ENCODE measurements at places on chromosomes 1 and 21.

DNA sequence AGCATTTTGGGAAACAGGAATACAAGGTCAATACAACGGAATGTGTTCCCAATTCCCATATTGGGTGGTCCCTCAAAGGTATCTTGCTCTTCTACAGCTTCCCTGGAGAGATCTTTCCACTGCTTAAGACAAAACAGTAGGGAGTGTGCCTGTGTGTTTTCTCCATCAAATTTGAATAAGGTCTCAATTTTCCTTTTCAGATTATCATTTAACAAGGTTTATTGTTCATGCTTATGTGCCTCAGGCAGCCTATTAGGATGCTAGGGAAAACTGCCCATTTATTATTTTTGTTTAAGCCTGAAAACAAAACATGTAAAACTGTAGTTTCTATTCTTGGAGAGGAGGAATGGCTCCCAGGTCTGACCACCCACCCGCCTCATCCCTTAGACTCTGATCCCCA is 622.7 kb downstream of the LMO4 start:
- DNase-seq, result no peak

DNA sequence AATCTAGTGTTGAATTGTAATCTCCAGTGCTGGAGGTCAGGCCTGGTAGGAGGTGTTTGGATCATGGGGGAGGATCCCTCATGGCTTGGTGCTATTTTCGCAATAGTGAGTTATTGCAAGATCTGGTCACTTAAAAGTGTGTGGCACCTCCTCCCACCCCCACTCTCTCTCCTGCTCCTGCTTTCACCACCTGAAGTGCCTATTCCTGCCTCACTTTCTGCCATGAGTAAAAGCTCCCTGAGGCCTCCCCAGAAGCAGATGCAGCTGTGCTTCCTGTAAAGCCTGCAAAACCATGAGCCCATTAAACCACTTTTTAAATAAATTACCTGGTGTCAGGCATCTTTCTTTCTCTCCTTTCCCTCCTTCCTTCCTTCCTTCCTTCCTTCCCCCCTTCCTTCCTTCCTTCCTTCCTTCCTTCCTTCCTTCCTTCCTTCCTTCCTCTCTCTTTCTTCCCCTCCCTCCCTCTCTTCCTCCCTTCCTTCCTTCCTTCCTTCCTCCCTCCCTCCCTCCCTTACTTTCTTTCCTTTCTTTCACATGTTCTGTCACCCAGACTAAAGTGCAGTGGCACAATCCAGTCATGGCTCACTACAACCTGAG is 172.4 kb downstream of the C1orf21 start:
- DNase-seq, result no peak

DNA sequence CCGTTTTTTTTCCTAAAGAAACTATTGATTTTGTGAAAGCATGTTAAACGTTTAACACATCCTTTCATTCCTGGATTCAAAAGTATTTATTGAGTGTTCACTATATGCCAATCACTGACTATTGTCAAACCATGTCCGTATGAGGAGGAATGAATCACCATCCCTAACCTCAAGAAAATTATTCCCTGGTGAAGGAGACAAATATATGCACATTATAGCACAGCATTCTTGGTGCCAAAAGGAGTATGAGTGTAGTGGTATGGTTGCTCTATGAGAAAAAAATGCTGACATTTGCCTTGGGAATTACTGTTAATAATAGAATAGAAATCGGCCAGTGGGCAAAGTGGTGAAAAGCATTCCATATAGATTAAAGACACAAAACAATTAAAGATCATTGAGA is 1390.1 kb downstream of the MRPL39 start:
- DNase-seq, result no peak

- DNase-seq, result no peak
Observed at GRCh38 chr1:184755226-184756065, 788 bp upstream of the EDEM3 start.

DNA sequence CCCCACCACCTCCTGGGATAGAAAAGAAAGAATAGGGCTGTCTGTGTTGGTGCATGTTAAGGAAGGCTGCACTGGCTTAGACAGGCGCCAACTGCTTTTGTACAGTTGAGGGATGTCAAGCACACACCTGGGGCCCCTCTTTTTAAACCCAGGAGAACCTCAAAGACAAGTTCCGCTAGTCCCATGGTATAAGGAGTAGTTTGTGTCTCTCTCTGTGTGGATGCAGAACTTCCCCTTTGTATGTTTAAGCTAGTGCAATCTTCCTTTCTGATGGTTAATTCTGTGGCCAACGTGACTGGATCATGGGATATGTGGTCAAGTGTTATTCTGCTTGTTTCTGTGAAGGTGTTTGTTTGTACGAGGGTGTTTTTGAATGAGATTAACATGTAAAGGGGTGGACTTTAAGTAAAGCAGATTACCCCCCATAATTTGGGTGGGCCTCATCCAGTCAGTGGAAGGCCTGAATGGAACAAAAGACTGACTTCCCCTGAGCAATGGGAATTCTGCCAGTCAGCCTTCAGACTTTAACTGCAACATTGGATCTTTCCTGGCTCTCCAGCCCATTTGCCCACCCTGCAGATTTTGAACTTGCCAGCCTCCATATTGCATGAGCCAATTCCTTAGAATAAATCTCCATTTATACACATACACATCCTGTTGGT is 9.5 kb upstream of the DUSP10 start:
- DNase-seq, result no peak

- DNase-seq, result no peak
Observed at GRCh38 chr1:50289495-50289894, 133.7 kb downstream of the DMRTA2 start.

GRCh38 chr21:15249285-15249993 is 184.6 kb upstream of the NRIP1 start:
- no peak for DNase-seq

GRCh38 chr1:201023517-201023902 is at the start of gene KIF21B:
TSS of gene KIF21B (minus strand) at chr1:201023714. CDS start at chr1:201023383, 331 bp downstream.
- DNase-seq, result peak; percentile 77

GRCh38 chr1:92310185-92310597 is 11.3 kb downstream of the RPAP2 start:
- DNase-seq, result no peak

DNA sequence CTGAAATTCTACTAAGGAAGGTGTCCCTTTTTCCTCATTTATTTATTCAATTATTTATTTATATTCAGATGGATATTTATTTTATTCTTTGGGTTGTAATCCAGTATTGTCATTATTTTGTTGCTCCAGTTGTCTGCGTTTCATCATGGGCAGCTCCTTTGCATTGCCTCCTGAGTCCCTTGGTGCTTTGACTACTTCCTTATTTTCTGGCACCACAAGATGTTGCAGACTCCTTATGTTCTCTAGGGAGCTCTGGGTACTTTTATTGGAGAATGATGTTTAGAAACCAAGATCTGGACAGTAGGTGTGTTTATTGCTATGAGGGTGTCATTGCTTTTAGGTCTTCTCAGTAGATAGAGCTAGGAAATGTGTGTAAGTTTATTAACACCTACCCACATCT is 59.9 kb upstream of the ERRFI1 start:
- no peak for DNase-seq

- peak; percentile 64 for DNase-seq
Observed at GRCh38 chr1:225813214-225813964, 3.5 kb downstream of the EPHX1 start.

DNA sequence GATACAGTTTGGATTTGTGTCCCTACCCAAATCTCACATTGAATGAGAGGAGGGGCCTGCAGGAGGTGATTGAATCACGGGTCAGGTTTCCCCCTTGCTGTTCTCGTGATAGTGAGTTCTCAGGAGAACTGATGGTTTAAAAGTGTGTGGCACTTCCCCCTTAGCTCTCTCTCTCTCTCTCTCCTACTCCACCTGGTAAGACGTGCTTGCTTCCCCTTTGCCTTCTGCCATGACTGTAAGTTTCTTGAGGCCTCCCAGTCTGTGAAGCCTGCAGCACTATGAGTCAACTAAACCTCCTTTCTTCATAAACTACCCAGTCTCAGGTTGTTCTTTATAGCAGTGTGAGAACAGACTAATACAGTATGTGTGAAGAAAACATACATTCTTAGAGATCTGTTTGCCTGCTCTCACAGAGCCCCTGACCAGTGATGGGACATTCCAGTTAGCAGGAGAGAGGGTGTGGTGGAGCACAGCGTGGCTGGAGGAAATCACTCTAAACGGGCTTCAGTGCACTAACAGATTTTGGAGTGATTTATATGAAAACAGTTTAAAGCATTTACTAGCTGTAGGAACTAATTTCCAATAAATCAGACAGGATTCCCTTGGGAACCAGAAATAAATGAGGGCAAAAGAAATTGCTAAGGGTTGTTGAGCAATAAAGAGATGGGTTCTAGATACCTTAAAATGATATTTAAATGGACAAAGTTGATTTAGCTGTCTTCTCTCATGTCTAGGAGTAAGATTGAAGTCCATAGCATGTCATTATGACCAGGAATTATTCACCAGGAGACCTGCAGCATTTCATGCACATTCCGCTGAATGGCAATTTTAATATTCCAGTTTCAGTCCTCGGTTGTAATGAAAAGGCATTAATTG is 411.0 kb downstream of the CAMTA1 start:
- DNase-seq, result no peak

DNA sequence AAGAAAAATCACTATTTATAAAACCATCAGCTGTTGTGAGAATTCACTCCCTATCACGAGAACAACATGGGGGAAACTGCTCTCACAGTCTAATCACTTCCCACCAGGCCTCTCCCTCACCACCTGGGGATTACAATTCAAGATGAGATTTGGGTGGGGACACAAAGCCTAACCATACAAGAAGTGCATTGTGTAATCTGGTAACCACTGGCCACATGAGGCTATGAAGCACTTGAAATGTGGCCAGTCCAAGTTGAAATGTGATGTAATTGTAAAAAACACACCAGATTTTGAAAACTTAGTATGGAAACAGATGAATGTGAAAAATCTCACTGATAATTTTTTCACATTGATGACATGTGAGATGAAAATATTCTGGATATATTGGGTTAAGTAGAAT is 293.8 kb downstream of the TTLL7 start:
- no peak for DNase-seq

DNA sequence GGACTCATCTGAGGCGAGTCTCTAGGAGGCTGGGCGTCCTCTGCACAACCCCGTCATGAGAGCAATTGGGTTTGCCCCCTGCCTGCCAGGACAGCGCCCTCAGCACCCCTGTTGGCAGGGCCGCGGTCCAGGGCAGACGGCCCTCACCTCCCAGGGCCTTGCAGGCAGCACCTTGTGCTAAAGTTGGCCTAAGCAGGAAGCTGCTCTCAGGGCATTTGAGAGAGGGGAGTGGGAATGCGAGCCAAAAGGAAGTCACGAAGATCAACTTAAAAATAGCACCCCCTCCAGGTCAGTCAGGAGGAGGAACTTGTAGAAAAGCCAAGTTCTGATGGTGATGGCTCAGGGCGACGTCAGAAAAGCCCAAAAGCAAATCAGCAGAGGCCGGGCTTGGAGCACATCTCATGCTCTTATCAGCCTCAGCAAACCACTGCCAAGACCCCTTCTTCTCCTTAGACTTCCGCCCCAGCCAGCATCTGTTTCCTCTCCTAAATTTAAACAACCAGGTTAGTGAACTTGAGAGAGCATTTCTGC is 12.6 kb upstream of the ADORA3 start:
- peak; percentile 82 for DNase-seq

- DNase-seq, result peak; percentile 67
Observed at GRCh38 chr1:39205102-39205780, 746 bp downstream of the MACF1 start.

DNA sequence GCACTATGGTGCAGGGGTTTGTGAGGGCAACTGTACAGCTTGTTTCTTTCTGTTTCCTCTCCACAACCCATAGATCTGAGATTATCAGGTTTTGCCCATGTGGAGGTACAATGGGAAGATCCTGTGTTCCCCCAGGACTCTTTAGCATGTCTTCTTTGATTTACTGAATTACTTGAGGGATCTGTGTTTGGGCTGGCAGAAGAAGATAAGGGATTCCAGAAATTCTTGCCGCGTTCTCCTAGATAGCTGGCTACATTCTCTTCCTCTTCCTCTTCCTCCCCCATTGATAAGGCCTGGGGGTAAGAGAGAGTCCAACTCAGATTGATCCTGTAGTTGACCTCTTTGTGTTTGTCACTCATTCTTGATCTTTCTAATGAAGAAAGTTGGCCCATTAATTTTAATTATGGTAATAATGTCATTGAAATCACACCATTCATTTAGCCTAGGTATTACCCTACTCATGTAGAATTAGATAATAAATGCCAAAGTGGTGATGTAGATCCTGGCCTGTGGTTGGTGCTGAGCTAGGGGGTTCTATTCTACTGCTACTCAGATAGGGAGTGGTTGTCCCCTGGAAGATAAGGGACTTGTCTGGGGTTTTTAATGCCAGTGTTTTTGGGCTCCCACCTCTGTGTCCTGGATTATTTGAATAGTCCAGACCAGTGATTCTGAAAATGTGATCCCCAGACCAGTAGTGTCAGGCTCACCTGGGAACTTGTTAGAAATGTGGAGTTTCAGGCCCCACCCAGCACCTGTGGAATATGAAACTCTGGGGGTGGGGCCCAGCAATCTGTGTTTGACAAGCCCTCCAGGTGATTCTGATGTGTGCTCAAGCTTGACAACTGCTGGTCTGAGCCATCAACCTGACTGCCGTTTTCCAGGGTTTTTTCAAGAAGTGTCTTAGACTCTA is 122.2 kb downstream of the NOS1AP start:
- no peak for DNase-seq

DNA sequence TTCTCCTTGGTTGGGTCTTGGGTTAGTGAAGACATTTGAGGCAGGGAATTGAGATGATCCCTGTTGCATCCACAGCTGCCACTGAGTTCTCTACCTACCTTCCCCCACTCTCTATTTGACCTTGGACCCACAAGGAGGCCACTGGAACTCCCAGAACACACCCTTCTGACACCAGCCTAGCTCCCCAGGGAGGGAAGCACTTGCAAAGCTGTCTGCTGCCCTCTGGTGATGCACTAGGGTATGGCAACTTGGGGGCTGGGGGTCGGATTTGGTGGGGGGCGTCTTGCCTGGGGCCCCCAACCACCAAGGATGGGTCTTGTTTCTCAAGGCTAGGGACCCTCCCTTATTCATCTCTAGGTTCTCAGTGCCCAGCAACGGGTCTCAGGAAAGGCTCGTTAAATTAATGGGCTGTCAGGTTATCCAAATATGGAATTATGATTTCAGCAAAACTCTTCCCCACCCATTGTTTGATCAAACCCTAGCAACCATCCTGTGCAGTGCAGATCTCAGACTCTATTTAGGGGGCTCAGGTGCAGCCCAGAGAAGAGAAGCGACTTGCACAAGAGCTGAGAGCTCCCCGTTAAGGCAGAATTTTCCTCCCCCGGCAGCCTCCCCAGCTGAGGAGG is 177.8 kb upstream of the KLHDC7A start:
- DNase-seq, result no peak

- DNase-seq, result no peak
Observed at GRCh38 chr1:101136739-101137138, 100.1 kb upstream of the S1PR1 start.

- DNase-seq, result no peak
Observed at GRCh38 chr1:94676686-94677085, 135.1 kb upstream of the F3 start.

GRCh38 chr1:207997486-207998268 is 86.8 kb upstream of the CD34 start:
- DNase-seq, result peak; percentile 80

DNA sequence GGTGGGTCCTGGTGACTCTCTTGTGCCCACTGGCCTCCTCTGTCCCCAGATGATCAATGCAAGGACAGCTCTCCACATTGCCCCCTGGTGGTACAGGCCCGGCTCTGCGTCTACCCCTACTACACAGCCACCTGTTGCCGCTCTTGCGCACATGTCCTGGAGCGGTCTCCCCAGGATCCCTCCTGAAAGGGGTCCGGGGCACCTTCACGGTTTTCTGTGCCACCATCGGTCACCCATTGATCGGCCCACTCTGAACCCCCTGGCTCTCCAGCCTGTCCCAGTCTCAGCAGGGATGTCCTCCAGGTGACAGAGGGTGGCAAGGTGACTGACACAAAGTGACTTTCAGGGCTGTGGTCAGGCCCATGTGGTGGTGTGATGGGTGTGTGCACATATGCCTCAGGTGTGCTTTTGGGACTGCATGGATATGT is 10.8 kb downstream of the ADAMTSL4 start:
- DNase-seq, result peak; percentile 89

All from tibial artery (tissue), 4 donors.